ENCODE measurements at places on chromosomes 1 and 21.
A peak's percentile ranks its signal among the peaks of the same experiment; 100 is the strongest.

- peak; percentile 19 for DNase-seq
Observed at GRCh38 chr1:55362558-55362957, 147.4 kb upstream of the USP24 start.

- DNase-seq, result no peak
Observed at GRCh38 chr1:12549460-12550349, 68.3 kb downstream of the DHRS3 start.

GRCh38 chr21:42868196-42868595 lies 11.1 kb downstream of the WDR4 start:
- DNase-seq, result no peak

- DNase-seq, result no peak
Observed at GRCh38 chr21:45950740-45951515, 30.6 kb upstream of the COL6A1 start.

DNA sequence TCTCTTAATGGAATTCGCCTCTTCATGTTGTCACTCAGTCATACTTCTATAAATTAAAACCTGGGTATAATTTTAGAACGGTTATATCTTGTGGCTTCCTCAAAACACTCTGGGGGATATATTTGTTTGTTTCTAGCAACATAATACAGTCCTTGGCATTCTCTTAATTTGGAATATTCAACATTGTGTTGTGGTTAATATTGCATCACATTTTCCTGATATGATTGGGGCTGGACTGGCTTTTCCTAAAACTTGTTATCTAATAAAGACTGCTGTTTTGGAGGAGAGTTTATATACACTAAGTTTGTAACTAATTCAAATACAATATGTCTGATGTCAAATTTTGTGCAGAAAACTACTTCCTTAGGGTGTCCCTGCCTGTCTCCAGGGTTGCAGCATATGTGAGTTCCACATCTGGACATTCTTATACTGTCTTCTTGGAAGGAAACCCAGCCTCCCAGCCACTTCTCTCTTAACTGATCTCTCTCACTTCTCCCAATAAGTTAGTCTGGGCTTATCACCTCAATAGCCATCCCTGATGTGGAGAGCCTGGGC lies 892.6 kb downstream of the MRPL39 start:
- DNase-seq, result no peak

GRCh38 chr1:211876851-211877590 lies 46.5 kb upstream of the LPGAT1 start:
- no peak for DNase-seq

DNA sequence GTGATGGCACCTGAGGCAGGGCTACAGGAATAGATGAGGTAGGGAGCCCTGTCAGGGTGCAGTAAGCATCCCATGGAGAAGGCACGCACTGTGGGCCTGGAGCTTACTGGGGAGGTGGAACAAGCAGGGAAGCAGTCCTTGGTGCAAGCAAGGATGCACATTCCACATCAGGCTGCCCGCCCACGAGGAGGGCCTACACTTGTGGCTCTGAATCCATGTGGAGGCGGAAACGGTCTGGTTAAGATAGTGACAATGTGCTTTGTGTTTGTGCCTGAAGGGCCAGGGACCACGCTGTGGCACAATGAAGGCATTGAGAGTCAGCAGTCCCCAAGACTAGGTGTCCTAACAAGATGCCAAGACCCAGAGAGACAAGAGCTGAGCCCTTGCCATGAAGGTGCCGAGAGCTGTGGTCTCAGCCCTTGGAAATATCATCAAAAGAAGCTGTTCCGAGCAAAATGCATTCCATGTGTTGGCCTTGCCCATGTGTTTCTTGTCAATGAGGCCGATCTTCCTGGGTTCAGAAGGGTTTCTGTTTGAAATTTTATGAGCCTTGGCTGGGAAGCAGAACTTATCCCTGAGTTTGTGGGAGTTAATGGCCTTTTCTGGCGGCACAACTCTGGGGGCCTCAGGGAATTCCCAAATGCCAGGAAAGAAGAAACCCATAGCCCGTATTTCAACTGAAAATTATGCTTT lies 111.9 kb downstream of the NGF start:
- DNase-seq, result no peak

- no peak for DNase-seq
Observed at GRCh38 chr1:104229860-104230259, 480.2 kb downstream of the AMY1C start.
